AG09319 (cell line): ENCODE measurements at places on chromosomes 16 and 17.

GRCh38 chr16:79339863-79340262, 260.7 kb downstream of the MAF start:
- DNase-seq = no peak

DNA sequence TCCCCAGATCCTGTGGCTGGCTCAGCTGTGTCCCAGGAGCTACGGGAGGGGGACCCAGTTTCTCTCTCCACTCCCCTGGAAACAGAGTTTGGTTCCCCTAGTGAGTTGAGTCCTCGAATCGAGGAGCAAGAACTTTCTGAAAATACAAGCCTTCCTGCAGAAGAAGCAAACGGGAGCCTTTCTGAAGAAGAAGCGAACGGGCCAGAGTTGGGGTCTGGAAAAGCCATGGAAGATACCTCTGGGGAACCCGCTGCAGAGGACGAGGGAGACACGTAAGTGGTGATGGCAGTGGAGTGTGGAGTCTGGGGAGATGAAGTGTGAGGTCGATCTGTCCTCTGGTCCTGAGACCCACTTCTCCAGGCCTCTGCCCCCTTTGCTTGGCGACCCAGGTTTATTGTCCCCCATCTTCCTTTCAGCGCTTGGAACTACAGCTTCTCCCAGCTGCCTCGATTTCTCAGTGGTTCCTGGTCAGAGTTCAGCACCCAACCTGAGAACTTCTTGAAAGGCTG, 585 bp downstream of the WRAP53 start:
- no peak for DNase-seq

DNA sequence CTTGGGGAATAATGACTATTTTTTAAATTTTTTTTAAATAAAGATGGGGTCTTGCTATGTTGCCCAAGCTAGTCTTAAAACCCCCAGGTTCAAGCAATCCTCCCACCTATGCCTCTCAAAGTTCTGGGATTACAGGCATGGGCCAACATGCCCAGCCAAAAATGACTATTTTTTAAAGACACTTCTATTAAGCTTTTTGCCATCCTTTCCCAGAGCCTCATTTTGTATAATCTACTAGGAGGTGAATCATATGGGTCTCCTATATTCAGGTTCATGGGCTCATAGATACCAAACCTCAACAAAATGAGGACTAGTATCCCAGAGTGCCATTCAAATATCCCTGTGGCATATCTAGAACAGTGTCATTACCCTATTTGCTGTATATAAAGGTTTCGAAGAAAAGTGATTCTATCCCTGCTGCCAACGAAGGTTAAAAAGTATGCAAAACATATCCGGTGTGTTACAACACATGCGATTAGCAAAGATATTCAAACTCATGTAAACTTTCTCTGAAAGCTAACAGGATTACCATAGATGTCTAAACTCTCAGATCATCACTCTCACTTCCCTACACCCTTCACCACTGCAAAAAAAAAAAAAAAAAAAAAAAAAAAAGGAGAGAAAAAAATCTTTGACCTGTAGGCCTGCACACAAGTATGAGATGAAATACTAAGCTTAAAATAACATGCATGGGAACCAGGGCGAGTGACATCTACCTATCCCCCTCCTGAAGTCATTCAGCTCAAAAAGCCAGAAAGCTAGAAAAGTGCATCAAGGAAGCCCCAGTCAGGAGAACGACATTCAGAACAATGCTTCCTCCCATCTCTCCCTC, 23.5 kb downstream of the XPO6 start:
- DNase-seq = no peak

- DNase-seq = no peak
Measured at GRCh38 chr17:4947010-4947410, 1.3 kb downstream of the PFN1 start.

DNA sequence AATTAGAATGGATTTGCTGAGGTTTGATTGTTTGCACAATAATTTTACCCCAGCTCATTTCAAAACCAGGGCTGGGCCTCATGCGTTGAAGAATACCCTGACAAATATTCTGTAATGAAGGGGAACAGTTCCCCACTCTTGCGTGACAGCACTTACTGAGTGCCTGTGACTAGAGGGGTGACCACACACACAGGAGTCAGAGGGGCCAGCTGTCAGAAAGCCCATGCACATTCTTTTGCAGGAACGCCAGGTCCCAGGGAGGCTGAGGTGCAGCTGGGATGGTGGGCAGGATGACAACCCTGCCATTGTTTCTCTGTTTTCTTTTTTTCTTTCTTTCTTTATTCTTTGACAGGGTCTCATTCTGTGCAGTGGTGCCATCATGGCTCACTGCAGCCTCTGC, 44.6 kb downstream of the SMPD3 start:
- DNase-seq = no peak

- no peak for DNase-seq
Measured at GRCh38 chr16:77227745-77228144, 28.5 kb downstream of the SYCE1L start.

GRCh38 chr16:12729448-12729847, 74.2 kb downstream of the CPPED1 start:
- DNase-seq = peak; percentile 24

GRCh38 chr16:1771188-1771863, at the start of gene NME3:
Gene NME3, minus strand, starts transcription at chr16:1771543. Its CDS starts 9 bp downstream, at chr16:1771534.
- no peak for DNase-seq

GRCh38 chr17:50763716-50764475, 3.4 kb downstream of the ANKRD40CL start:
- DNase-seq = no peak

GRCh38 chr17:81135505-81136278, 29.6 kb upstream of the PVALEF start:
- no peak for DNase-seq

DNA sequence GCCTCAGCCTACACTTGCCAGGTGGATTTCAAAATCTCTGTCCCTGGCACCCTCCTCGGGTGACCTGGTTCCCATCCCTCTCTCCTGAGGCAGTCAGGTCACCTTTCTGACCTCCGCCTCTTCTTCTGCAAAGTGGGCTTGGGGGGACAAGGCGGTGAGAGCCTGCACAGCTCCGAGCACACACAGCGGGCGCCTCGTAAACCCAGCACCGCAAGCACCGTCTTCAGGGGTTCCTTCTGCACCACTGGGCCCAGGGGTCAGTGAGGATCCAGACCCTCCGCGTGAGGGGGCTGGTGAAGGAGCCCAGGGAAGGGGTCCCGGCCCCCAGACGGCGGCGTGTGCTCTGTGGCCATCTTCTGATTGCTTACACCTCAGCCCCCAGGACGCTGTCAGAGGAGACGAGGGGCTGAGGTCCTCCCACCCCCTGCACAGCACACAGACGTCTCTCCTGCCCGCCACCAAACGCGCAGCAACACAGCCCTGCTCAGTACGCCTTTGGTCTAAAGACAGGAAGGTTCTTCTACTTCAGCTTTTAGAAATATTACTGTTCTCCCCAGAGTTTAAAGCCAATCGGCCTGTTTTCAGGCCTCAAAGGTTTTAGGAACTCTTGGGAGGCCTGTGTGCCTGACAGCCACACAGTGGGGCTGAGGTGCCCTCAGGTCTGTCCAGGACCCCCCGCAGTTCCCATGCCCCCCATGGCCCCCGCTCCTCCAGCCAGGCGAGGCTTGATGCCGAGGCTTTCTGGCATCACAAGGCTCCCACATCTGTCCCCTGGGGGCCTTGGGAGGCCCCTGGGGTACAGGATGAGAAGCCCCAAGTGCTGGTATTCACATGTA, 2.7 kb downstream of the CBFA2T3 start:
- no peak for DNase-seq

- no peak for DNase-seq
Measured at GRCh38 chr16:58502217-58502921, 2.4 kb downstream of the NDRG4 start.

DNA sequence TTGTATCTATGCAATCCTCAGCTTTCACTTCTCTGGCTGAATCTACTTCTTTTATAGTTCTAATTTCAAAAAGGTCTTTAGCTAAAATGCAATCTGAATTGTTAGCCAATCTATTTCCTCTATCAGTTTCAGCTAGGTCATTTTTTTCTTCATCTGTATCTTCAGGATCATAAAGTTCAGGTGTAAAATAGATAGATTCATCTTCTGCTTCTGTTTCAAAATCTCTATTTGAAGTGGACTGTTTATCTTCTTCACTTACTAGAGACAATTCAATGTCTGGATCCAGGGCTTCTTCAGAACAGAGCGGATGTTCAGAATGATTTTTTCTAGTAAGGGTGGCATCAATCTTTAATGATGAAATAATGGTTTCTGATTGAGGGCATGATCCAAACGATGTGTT, 92.4 kb upstream of the NACA2 start:
- DNase-seq = no peak

- DNase-seq = no peak
Measured at GRCh38 chr16:83117810-83118209, 491.0 kb downstream of the CDH13 start.

GRCh38 chr17:49496183-49496866, 1.2 kb downstream of the NGFR start:
- no peak for DNase-seq

GRCh38 chr16:50603206-50604064, 55.2 kb downstream of the NKD1 start:
- DNase-seq = peak; percentile 36

DNA sequence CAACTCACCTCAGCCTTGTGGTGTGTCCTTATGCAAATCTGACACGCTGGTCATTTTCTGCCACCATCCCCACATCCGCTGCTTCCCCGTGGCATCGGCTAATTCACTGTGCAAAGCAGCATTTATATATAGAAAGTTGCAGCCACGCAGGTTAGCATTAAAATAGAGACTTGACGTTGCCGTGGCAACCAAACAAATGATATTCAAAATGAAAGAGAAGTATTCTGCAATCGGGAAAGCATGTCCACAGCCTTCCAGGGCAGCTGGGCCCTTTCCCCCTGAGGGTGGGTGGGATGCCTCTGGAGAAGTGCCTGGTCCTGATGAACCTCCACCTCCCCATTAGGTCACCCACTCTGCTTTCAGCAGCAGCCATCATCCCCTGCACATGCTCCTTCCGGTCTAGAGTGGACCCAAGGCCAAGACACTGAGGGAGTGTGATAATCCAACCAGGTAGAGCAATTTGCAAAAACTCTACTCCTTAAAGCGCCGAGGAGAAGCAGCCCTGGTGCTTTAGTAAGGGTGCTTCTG, 138.7 kb downstream of the GAS7 start:
- no peak for DNase-seq

DNA sequence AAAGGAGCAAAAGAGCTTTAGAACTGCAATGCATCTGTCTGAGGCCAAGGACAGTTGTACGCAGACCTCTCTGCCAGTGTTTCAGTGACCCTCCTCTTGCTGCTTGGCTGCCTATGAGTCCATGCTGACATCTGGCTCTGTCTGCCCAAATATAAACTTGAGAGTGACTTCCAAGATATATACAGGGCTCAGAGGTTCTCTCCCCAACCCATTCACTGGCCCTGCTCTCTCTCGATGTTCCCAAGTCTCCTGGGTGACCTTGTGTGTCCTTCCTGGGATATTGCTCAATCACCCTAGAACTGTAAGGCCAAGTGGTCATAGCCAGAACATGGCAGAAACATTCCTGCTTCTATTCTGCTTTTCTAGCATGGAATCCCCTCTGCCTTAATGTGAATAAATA, 716.3 kb downstream of the WWOX start:
- no peak for DNase-seq

GRCh38 chr17:74163271-74163821, 40.1 kb upstream of the RPL38 start:
- no peak for DNase-seq

DNA sequence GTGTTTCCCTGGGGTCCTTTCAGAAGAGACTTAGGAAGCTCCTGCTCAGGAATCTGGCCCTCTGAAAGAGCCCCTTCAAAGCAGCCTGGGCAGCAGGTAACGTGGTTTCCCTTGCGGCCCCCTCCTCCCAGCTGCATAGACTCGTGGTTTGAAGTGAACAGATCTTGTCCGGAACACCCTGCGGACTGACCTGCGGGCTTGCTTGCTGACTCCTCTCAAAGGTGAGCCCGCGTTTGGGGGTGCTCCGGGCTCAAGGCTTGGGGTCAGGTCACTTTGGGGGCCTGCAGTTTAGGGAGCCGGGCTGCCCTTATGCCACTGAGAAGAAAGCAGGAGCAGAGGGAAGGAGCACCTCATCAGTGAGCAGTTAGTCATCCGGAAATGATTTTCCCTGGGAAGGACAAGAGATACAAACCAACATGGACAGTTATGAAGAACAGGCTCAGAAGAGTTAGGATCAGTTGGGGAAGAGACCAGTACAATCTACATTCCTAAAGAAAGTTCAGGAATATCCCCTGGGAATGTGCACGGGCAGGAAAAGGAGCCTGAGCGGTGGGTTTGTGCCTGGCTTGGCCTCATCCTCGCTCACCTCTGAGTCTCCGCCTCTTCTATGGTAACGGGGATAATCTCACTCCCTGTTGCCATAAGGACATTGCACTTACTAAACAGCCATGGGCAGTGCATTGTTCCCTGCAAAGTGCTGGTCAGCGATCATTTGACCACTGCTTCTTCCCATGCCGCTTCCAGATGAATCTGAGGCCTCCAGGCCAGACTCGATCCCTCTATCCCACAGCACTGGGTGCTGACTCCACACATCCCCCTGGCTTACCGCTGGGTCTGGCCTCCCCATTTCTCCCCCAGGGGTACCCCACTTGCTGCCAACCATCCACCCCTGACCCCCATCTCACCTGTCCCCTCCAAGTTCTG, 10.0 kb downstream of the LDHD start:
- no peak for DNase-seq

- DNase-seq = no peak
Measured at GRCh38 chr17:55883149-55883548, 132.3 kb downstream of the PCTP start.

DNA sequence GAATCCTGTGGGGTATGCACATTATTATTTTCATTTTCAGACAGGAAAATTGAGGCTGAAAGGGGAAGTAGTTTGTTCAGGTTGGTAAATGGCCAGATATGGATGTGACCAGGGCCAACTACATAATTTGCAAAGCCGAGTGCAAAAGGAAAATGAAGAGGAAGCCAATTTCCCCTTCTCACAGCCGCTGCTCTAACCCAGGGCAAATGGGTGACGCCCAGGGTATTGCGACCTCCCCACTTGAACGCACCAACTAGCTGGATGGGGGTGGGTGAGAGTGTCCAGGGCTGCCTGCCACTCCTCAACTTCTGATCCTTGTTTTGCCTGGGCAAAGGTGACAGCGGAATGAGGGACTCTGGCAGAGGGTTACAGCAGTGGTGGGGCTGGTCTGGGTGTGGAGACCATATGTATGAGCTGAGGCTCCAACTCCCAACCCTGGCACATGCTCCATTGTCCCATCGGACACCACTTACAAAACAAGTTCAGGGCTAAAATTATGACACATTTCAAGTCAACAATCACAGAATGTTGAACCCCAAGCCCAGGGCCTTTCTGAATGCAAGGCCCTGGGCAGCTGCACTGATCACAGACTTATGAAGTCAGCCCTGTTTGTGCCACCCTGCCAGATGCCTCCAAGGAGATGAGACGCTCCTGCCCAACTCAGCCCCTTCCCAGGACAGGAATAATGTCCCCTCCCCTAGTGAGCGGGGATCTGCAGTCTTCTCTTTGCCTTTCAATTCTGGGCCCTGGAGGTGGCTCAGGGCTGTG, 1.7 kb downstream of the ANKRD40CL start:
- no peak for DNase-seq

- DNase-seq = no peak
Measured at GRCh38 chr17:17783116-17783824, 53.5 kb downstream of the SREBF1 start.

DNA sequence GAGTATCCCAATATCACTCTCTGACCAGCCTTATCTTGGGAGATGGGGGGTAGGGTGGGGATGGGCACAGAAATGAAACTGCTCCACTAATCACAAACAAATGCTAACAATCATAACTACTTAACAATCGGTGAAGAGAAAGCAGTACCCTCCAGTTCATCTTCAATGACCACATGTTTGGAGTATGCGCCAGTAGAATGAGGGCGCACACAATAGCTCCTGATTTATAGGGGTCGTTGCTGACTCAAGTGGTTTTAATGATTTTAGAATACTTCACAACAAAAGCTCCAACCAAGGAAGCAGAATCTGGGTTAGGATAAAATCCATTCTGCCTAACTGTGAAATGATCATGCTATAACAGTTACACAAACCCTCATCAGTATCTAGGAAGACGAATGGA, 184.4 kb downstream of the AATF start:
- no peak for DNase-seq
